ENCODE measurements at places on chromosomes 2 and 18.

GRCh38 chr2:140248623-140249022 lies 1468.4 kb upstream of the NXPH2 start:
- DNase-seq = no peak

DNA sequence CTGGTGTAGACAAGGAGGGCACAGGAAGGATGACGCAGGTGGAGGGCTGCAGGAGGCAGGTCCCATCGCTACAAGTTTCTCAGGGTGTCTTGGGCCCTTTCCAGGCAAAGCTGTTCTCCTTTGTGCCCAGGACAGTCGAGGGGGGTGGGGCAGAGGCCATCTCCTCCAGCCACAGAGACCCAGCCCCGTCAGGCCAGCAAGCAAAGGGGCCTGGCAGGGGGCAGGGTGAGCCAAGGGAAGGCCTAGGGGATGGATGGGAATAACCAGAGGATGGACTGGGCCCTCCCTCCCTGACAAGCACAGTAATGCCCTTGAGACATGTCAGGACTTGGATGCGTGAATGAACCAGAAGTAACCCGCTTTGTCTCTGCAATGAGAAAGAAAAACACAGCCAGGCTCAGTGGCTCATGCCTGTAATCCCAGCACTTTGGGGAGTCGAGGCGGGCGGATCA lies 6.3 kb downstream of the TCF23 start:
- DNase-seq = no peak

DNA sequence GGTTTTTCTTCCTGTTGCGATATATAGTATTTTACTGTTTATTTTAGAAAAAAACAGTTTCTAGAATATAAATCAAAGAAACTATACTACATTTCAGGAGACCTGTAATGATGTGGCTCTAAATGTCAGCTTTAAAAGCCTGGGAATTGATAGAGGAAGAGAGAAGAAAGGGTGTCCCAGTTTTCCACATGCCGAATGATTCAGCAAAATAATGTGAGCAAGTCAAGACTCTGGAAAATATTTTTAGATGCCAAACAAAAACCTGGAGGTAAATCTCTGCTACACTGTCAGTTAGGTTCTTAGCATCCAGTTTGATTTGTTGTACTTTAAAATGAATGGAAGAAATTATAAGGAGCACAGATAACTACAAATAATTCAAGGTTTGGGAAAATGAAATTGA lies 67.1 kb upstream of the DSG1 start:
- DNase-seq = no peak

DNA sequence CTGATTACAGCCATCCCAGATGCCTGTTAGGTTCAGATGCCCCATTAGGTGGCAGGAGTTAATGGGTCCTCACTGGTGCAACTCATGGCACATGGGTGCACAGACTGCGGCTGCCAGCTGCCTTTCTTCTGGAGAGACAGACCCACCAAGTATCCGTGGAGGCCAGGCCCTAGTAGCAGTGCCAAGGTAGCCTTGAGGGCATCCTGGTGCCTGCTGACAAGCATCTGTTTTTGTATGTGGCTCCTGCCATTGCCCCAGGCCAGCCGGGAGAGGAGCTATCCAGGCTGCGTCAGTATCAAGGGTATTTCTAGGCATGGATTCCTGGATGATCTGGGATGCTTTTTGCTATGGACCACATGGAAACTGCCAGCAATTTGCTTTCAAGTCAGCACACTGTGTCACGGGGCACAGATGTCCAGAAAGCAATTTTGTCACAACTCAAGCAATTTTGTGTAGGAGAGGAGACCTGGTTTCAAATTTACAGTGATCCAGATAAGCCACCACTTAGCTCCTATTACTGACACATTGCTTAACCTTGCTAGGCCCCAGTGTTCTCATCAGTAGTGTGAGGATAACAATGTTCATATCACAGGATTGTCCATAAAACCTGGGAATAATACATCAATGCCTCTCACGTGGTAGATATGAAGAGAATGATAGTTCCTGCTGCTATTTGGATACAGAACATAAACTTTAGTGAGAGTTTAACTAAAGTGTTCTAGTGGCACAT lies 815.1 kb upstream of the RAB6C start:
- no peak for DNase-seq

DNA sequence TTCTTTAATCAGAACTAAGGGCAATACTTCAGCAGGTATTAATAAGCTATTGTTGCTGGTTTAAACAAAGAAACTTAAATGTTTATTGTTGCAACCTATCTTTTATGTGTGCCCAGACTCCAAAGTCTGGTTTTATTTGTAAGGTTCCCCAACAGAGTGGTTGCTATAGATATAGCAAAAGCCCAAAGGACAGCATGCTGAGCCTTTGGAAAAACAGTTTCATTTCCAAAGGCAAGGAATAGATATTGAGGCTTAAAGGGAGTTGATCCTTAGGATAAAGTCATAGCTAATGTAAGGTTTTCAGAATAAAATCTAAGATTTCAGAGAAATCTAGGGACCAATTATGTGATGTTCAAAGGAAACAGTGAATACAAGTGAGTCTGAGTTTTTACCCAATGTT lies 413.2 kb upstream of the SLC14A2 start:
- DNase-seq = no peak

DNA sequence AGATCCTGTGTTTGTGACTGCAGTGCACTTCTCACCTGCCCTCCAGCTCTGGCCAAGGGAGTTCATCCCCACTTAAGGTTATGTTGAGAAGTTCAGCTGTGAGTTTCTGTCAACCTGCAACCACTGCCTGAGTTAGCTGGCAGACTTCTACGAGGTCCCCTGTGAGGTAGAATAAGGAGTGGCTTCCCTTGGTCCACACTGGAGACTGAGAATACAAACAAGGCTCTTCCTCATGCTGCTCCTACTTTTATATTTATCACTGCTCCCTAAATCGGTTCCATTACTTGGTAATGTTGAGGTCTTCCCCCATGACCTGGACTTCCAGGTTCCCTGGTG lies 353.2 kb upstream of the CWC22 start:
- no peak for DNase-seq

- no peak for DNase-seq
Observed at GRCh38 chr2:137939026-137939425, 25.2 kb upstream of the HNMT start.

- peak; percentile 44 for DNase-seq
Observed at GRCh38 chr2:80499095-80499494, 194.5 kb upstream of the LRRTM1 start.

All from small intestine (tissue), 16 donors.